ENCODE measurements at places on chromosomes 5 and 9. TPM values are rescaled to one million over a fixed set of nuclear protein-coding genes. Genes with fewer than 3 reads are reported as not detected.

The CKMT2 gene
- 9.8 TPM for total RNA-seq

The IRX2 gene
- total RNA-seq = 20.6 TPM

The ANKRD18A gene
- 33.7 TPM for total RNA-seq

The IZUMO3 gene
- not detected for total RNA-seq

The SPINK4 gene
- total RNA-seq = not detected

The FOXD4 gene
- total RNA-seq = 0.46 TPM
